ENCODE measurements at places on chromosomes 6 and 20.

DNA sequence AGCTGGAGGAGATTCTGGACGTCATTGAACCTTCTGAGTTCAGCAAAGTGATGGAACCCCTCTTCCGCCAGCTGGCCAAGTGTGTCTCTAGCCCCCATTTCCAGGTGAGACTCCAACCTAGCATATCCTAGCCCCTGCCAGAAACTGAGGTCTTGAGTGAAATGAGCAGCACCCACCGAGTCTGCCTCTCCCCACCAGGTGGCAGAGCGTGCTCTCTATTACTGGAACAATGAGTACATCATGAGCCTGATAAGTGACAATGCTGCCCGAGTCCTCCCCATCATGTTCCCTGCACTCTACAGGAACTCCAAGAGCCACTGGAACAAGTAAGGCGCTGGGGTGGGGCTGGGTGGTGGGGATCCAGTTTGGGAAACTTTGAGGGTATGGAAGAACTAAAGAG is 4.6 kb downstream of the MEA1 start:
- DNase-seq: no peak

- no peak for DNase-seq
Observed at GRCh38 chr6:157994125-157994795, 12.6 kb downstream of the SYNJ2 start.

GRCh38 chr6:30463651-30464618 is 25.4 kb upstream of the HLA-E start:
- DNase-seq: no peak

DNA sequence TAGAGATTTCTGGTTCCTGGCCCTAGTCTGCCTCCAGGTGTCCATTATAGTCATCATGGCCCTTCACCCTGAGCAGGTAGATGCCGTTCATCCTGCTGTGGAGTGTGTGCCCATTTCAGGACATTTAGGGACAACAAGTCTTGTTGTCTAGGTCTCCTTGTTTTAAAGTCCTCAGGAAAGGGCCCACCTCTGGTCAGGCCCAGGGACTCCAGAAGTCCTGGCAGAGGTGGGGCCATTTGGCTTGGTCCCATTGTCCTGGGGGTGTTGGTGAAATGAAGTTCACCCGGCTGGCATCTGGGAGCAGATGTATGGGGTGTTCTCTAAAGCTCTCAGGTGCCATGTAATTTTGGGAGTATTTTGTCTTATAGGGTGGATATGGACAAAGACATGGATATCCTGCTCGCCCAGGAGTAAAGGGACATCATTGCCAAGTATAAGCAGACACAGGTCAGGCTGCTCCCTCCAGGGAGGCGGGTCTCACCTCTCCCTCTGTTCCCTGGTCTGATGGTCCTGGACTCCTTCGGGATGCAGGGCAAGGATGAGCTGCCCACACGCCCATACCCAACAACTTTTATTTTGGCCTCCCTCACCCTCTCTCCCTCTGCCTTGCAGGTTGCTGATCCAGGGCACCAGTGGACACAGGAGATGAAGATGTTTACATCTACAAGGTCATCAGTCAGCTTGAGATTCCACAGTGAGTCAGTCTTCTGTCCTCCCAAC is 31.7 kb upstream of the MAS1L start:
- no peak for DNase-seq

DNA sequence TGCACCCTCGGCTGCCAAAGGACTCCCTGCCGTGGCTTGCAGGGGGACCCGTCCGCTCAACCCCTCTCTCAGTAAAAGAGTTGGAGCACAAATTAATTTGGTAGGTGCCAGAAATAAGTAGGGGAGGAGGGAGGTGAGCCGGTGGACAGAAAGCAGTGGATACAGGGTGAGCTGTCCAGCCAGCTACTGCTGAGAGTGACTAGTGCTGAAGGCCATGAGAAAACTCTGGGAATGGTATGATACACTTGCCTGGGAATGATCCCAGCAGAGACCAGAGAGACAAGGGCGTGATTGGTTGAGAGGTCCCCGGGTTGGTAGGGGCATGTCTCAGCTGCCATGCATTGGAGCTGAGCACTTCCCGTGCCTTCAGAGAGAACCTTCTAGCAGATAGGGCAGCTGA is 15.7 kb downstream of the FOXQ1 start:
- DNase-seq: no peak

DNA sequence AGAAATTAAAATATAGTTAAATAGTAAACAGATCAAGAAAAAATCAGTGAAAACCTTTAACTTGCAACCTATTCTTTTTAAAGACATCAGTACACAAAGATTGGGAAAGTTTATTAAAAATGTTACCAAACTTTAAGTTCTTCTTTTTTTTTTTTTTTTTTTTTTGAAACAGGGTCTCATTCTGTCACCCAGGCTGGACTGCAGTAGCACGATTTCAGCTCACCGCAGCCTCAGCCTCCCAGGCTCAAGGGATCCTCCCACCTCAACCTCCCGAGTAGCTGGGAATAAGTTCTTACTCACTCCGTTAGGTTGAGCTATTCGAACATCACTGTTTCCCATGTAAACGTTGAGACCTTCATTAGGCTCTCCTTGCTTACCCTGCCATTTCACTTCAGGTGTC is 5.6 kb downstream of the MAP3K5 start:
- DNase-seq: no peak

- no peak for DNase-seq
Observed at GRCh38 chr6:57162516-57162915, 9.6 kb upstream of the BAG2 start.

DNA sequence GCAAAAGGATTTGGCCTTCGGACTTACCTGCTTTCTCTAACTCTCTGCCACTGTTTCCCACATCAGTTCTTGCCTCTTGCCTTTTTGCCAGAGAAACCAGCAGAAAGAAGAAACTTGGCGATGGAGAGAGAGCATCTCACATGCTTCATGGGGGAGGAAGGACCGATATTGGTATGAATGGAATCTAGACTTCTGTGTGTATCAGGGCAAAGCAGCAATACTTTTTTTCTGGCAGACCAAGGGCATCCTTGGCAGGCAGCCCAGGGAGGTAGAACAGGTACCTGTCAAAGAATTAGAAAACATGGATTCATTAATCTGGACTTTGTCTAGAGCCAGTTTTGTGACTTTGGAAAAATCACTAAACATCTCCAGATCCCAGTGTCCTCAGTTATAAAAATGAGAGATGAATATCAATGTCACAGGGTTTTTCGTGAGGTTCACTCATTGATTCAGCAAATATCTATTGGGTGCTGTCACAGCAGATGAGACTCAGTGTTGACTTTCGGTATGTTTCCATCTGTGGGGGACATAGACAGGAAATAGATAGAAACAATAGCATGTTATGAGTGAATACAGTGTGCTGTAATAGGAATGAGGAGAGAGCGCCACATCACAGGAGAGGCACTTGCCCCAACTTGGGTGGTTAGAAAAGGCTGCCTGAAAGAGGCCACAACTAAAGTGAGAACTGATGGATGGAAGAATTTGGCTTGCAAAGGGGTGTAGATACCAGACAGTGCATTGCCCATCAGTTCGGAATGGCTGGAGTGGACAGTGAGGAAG is 114.1 kb downstream of the CD83 start:
- no peak for DNase-seq

DNA sequence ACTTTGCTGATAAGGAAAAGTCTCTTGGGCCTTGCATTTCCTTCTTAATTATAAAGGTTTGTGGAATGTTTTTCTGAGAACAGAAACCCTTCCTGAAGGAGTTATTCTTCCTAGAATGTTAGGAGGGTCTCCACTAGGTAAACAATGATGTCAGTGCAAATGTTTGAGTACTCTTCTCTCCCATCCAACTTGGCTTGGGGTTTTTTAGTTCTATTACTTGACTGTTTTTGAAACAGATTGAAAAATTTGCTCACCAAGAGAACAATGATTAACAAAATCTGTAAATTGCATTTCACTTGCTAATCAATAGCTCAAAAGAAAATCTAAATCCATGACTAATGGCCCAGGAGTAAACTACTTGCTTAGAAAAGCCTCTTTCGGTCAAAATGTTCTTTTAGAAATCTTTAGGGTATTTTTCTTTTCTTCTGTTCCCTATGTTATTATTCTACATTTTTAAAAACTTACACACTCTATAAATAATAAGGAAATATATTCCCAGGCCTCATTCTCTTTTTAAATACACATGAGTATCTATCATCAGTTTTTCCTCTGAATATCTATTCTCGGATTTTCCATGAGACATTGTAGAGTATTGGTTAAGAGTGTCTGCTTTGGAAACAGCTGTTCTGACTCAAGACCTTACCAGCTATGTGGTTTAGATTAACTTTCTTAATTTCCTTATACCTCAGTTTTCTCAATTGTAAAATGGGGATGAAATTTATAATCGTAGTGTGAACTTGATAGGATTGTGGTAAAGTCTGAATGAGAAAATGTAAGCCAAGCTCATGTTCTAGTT is 234.2 kb upstream of the CITED2 start:
- no peak for DNase-seq

- DNase-seq: no peak
Observed at GRCh38 chr6:65745614-65746013, 38.6 kb upstream of the EYS start.
